ENCODE measurements at places on chromosomes 3 and 15.

GRCh38 chr3:124796477-124796876 is 66.2 kb downstream of the UMPS start:
- no peak for DNase-seq

GRCh38 chr3:51836606-51837005 is 24.8 kb upstream of the IQCF2 start:
- DNase-seq, result no peak

GRCh38 chr3:184561913-184562877 is 610 bp downstream of the EPHB3 start:
- DNase-seq, result no peak

DNA sequence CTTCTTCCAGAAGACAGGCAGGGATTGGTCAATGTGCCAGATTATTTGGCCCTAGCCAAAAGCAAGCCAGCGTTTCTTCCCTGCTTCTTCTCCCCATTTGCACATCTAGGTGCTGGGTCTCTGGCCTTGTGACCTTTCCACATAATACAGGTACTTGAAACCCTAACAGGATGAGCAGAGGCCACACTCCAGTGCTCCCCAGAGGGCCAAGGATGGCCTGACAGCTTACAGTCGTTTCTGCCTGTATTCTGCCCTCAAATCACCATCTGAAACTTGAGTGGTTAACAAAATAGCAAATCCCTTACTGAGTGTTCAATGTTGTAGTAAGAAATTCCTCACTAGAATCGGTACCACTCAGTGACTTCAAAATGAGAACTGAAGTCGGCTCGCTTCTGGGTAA is 29.1 kb downstream of the MKRN2 start:
- DNase-seq, result no peak

DNA sequence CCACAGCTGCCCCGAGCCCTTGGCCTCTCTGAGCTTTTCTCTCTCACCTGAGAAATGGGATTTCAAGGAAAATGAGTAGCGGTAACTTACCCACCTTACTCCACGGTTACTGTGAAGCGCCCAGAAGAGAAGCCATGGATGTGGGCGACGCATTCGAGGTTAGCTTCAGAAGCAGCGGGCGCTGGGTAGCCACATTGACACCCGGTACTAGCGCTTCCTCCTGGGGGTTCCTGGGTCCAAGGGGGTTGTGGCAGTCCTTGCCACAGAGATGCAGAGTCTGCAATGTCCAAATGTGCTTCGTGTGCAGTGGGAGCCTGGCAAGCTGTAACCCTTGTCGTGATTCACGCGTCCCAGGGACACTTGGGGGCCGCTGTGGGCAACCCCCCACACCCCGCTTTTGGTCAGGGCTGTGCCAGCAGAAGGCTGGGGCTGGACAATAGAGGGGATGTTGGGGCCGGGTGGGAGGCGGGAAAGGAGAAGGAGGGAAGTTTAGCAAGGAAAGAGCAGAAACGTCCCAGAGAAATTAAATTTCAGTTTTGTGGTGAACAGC is 41.4 kb upstream of the FURIN start:
- DNase-seq, result no peak

DNA sequence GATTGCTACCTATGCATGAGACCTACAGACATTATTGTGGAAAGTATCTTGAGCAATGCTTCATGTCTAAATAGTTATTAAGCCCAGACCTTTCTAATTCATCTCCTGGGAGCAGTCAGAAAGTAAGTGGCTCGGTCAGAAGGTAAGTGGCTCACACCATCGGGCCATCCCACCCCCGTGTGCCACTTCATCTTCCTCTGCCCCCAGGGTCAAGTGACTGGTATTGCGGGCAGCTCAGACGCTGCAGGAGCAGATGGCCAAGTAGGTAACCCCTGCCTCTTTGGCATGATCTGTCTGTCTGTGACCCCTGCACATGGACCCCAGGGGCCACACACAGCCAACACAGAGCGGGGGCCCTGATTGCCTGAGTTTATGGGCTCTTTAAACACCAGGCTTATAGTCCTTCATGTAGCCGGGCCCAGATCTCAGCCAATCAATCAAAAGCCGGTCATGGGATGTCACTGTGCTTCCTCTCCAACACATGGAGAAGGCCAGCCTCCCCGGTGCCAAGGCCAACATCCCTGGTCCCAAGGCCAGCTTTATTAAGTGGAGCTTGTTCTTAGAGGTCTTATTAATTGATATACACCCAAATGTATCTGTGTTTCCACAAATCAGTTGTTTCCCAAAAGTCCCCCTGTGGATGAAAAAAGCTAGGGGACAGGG is 42.9 kb downstream of the LARP6 start:
- DNase-seq, result no peak

DNA sequence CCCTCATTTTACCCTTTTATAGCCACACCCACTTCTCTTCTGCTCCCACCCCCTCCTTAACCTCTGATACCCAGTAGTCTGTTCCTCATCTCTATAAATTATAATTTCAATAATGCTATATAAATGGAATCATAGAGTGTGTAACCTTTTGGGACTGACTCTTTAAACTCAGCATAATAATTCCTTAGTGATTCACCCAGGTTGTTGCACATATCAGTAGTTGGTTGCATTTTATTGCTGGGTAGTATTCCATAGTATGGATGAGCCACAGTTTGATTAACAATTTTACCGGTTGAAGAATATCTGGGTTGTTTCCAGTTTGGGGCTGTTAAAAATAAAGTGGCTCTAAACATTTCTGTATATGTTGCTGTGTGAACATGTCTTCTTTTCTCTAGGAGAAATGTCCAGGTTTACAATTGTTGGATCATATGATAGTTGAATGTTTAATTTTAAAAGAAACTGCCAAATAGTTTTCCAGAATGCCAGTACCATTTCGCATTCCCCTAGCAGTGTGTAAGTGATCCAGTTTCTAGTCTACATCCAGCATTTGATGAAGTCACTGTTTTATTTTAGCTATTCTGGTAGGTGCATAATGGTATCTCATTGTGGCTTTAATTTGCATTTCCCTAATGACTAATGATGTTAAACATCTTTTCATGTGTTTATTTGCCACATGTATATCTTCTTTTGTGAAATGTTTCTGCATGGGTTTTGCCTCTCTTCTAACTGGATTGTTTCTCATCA is 68.5 kb downstream of the VPS8 start:
- DNase-seq, result no peak

DNA sequence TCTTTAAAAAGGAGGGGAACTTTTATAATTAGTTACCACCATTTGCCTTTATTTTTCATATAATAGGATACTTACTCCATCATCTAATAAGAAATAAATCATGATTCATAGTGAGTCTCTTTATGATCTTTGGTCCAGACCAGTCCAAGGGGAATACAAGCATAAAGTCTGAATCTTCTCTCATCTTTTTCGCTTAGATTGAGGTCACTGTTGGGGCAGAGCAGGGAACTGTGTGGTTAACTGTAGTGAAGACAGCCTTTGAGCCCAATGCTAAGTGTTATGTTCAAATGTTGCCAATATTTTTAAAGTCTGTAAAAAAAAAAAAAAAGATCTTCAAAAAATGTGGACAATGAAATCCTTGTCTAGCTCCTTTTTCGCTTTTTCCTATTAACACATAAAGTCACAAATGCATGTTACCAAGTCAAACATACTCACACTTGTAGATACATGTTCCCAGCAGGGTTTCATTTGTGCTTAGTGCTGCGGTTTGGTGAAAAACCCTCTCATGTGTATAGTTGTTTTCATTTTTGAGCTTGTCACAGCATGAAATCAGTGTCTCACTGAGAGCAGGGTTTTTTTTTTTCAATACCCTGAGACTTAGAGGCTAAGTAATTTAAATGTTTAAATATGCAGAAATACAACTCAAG is 72.1 kb downstream of the EPHA3 start:
- DNase-seq, result no peak
